ENCODE measurements at places on chromosomes 6 and 20. TPM values are rescaled to one million over a fixed set of nuclear protein-coding genes. Genes with fewer than 3 reads are reported as not detected.

ARMH2 gene
- total RNA-seq: not detected

CLPSL2 gene
- not detected for total RNA-seq

LTB gene
- total RNA-seq: not detected

HSPA12B gene
- 0.46 TPM for total RNA-seq

BMP2 gene
- 8.8 TPM for total RNA-seq

DCDC2 gene
- total RNA-seq: 0.14 TPM

PTGIS gene
- total RNA-seq: 605 TPM

SLC13A3 gene
- total RNA-seq: 2.7 TPM

MYCT1 gene
- total RNA-seq: under 0.01 TPM

CCDC170 gene
- 2.6 TPM for total RNA-seq

B4GALT5 gene
- total RNA-seq: 22.5 TPM

MACROD2 gene
- total RNA-seq: 0.55 TPM

SLC17A9 gene
- 9.4 TPM for total RNA-seq

ADGB gene
- not detected for total RNA-seq

GSTA5 gene
- total RNA-seq: not detected

DDX43 gene
- 0.55 TPM for total RNA-seq

GATA5 gene
- not detected for total RNA-seq

ENPP3 gene
- 0.37 TPM for total RNA-seq

TEAD3 gene
- total RNA-seq: 6.8 TPM

SPEF1 gene
- total RNA-seq: 0.14 TPM

CCN6 gene
- not detected for total RNA-seq

TP53INP2 gene
- total RNA-seq: 2.2 TPM

LYRM2 gene
- 16.2 TPM for total RNA-seq

LPIN3 gene
- total RNA-seq: 6.0 TPM

MRAP2 gene
- 0.65 TPM for total RNA-seq

Data from smooth muscle cell of bladder (primary cell).